ENCODE measurements at places on chromosomes 7 and 10.

DNA sequence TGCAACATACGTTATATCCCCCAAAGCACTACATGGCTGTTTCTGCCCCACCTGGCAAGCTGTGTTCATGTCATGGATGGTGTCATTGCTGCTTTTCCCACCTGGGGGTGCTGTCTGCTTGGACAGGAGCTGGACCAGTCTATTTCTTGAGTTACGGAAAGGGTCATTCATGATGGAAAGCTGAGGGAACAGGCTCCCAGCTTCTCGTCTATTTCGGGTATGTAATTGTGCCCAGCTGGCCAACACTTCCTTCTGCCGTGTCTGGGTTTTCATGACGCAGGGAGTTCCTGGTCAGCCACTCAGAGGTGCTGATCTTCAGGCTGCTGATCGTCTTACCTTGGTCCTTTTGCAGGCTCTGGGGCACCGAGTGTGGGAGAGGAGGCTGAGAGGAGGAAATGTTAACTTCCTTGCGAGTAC, 8.6 kb downstream of the BTBD16 start:
- DNase-seq = no peak

DNA sequence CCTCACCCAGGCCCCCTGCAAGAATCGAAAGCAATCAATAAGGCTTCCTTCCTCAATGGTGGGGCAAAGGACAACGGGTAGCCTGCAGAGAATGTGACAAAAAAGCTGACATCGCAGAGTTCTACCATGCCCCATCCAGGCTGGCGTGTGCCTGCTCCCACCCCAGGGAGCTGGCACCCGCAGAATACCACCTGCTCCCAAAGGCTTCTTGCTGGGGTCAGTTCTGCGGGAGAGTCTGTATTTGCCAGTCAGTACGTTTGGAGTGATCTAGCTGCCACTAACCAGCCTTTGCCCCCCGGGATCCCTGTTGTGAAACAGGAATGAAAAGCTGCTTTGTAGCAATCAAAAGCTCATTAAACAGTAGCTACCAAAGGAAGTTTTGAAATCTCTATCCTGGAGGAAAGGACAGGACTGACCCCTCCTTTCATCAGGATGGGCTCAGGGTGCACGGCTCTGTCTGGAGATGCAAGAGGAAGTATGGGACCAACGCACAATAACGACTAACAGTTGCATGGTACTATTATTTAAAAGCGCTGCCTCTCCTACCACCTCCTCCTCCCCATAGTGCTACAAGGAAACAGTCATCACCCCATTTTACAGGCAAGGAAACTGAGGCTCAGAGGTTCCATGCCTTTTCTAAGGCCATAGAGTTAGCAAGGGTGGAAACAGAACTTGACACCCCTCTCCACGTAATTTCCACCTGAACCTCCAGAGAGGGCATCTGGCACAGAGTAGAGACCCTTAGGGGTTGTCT, 67.0 kb downstream of the FGFR2 start:
- DNase-seq = no peak

DNA sequence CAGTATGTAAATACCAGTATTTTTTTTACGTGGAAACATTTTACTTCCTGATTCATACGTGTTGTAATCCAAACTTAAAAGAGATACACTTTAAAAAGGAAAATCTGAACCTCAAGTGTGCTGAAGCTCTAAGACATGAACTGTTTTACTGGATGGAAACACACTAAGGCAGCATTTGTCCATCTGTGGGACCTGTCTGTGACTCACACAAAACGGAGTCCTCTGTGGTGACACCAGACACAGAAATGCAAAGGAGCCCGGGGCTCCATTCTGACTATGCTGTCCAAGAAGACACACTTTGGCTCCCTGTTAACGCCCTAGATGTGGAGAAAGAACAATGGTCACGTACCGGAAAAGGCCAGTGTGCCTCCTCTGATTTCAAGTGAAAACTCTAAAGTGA, 23.9 kb downstream of the RNF133 start:
- DNase-seq = no peak

DNA sequence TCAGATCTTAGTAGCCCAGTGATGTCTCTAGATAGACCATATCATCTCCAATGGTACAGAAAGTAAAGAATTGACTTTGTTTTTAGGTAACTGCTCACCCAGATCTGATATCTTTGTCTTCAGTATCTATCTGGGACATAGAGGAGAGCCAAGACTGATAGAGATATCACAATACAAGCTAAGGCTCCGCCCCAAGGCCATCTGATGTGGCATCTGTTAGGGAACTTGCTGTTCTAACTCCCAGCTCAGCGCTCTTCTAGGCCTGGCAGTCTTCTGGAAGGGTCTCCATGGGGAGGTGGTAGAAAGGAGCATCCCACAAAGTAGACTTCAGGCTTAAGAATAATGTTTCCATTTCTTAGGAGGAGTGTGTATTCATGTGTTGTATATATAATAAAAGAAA, 88.4 kb upstream of the SAMD8 start:
- DNase-seq = no peak

- DNase-seq = no peak
These were observed 1.5 kb downstream of the PAX2 start for GRCh38 chr10:100746784-100747455.

GRCh38 chr10:3786295-3787015, 1.4 kb upstream of the KLF6 start:
- no peak for DNase-seq

DNA sequence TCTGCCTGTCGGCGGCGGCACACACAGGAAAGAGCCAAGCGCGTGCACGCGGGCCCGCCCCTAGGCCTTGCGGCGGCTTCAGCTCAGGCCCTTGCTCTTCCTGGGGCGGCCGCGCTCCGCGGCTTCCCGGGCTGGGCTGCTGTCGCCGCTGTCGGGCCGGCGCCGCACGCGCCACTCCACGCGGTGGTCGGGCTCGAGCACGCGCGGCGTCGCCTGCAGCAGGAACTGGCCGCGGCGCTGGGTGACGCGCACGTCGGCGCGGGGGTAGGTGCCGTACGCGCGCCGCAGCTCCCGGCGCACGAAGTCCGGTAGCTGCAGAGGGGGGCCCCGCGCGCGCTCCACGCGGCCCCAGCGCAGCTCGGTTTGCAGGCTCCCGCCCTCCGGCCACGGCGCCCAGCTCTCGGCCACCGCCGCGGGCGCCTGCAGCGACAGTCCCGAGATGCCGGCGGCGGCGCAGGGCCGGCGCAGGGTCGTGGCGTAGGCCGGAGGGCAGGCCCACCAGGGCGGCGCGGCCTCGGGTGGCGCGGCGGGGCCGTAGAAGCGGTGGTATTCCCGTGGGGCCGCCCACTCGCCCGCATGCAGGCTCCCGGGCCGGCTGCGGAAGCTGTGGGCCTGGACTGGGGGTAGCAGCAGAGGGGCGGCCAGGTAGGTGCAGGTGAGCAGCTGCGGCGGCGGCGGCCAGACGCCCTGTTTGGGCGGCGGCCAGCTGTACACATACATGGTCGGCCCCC, 804 bp downstream of the C10orf95 start:
- peak; percentile 82 for DNase-seq

- no peak for DNase-seq
These were observed 97.8 kb downstream of the ABCC2 start for GRCh38 chr10:99880080-99880835.

DNA sequence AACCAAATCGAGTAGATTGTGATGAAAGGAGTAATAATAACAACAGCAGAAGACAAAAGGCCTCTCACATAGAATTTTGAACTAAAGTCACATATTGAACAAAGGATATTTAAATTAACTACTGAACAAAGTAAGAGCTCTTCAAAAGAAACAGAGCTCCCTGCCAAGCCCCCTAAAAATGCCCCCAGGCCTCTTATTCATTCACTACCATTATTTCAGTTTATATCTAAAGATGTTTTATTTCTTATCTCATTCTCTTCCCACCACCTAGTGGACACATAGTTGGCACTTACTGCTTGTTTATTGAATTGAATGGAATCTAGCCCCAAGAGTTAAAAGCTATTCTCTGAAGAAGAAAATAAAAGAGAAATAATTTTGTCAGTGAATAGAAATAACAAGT, 37.4 kb downstream of the VCL start:
- no peak for DNase-seq

- no peak for DNase-seq
These were observed 1211.6 kb upstream of the LRRN3 start for GRCh38 chr7:109879287-109879828.

GRCh38 chr10:81872206-81872862, 2.7 kb upstream of the NRG3 start:
- no peak for DNase-seq

GRCh38 chr10:102342958-102343357, 52.5 kb upstream of the NFKB2 start:
- DNase-seq = no peak

DNA sequence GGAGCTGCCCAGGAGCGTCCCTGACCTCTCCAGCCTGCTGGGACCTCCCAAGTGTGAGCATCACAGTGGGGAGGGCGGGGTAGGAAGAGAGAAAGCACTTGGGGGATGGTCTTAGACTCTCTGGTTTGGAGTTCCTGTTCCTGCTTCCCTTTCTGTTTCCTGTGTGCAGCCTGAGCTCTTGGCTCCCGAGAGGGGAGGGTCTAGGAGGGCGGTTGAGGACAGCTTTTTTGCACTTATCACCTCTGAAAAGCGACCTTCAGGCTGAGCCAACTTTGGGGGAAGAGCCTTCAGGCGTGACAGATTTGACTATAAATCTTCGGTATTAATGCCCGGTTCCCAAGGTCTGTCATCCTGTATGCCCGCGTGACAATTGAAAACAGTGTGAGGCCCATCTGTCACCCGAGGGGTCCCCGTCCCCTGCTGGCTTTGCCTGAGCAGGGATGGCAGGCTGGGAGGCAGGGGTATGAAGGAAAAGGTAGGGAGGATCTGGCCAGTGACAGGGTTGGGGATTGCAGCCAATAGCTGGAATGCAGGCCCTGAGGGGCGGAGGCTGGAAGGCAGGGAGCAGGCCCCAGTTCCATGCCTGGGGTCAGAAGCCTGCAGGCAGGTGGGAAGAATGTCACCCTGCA, 78.6 kb downstream of the CDH23 start:
- DNase-seq = no peak

- no peak for DNase-seq
These were observed 189.8 kb upstream of the SH2B2 start for GRCh38 chr7:102096706-102097427.

DNA sequence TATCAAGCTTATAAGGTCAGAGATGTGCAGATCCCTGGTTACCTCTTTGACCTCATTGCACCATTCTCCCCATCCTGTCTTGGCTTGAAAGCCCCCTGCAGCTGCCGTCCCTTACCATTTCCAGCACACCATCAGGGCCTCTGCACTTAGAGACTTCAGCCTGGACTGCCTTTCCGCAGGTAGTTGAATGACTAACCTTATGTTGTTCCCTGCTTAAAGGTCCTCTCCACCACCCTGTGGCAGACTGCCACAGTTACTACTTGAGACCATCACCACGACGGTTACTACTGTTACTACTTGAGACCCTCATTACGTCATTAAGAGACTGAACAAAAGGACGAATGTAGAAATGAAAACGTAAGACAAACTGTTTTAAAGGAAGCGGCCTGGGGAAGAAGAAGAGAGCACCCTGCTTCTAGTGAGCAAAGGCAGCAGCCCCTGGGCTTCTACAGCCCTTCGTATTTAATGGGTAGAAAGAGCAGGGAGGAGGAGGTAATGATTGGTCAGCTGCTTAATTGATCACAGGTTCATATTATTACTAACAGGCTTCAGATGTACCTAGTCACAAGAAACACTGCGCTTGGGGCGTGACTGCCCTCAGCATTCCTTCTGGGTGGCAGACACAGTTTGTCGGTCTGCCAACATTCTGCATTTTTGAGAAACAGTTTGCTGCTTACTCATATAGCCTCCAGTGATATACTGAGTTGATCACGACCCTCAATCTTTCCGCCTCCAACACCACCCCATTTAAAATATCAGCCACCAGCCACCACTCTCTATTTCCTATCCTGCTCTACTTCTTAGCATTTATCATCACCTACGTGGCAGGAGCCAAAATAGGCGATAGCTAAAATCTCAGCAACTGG, 74.1 kb upstream of the PARD3 start:
- no peak for DNase-seq

GRCh38 chr10:89973326-89973725, 271.9 kb downstream of the KIF20B start:
- no peak for DNase-seq

DNA sequence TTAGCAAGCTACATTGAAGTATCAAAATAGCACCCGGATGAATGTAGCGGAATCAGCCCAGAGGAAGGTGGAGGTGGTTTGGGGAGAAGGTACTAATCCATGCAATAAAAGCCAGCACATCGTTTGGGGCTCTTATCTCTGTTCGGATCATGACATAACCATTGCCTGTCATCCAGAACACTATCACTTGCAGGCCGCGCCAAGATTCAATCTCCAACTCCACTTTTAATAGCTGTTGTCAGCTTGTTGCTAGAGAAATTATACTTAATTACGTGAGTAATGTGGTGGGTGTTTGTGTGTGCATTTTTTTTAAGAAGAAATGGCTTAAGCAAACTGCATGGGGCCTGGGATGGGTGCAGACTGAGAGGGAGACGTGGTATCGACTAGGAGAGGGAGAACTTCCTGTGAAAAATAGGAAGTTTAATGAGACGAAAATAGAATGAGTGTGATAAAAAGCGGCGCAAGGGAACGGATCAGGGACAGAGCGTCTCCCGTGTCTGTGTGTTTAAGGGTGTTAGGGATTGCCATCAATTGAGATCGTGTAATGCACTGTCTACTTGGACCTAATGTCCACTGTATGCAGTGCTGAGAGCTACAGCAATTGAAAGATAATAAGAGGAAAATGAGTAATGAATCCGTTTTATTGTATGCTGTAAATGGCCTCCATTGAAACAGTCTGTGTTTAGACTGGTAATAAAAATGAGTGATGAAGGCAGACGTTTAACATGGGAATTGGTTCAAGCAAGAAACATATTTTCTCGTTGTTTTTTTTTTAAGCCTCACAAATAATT, 27.6 kb upstream of the SFMBT2 start:
- no peak for DNase-seq

DNA sequence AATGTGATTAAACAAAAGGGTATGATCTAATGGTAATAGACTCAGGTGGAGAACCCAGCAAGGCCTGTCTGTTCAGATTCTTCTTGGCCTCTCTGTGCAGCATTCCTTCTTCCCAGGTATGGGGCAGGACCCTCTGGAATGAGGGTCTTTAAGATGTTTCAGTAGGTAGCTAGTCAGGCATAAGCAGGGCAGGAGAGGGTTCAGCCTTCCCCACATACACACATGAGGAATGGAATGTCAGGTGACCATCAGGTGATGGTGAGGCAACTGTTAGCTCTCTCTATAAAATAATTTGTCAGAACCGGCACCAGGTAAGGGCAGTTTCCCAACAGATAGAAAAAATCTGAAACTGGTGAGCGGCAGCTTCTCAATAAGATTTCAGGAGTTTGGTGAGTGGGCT, 222.3 kb upstream of the PHYHIPL start:
- no peak for DNase-seq

DNA sequence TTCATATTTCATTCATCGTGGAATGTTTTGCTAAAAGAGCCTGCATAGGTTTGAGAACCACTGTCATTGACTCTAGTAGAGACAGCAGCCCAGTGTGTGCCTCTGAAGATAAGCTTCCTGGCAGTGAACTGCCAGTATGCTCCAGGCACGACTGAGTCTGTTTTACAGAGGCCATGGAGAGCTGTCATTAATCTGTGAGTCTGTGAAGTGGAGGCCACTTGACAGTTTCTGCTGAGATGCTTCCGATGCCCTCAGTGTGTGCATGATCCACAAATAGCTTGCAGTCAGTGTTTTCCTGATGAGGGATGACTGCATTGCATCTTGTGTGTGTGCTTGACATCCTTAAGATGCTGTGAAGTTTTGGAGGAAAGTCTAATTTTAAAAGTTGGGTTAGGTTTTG, 162.2 kb downstream of the PFKFB3 start:
- DNase-seq = no peak

- no peak for DNase-seq
These were observed 55.8 kb upstream of the KIF5B start for GRCh38 chr10:32112055-32112454.

GRCh38 chr10:100520811-100521210, 1.1 kb upstream of the SEC31B start:
- no peak for DNase-seq
